ENCODE measurements at places on chromosomes 6 and 20. TPM values are rescaled to one million over a fixed set of nuclear protein-coding genes. Genes with fewer than 3 reads are reported as not detected.

Gene FABP7
- 0.63 TPM for total RNA-seq

Gene DLL1
- total RNA-seq, result 5.9 TPM

Gene CLPSL2
- total RNA-seq, result not detected

Gene GTPBP2
- total RNA-seq, result 36.3 TPM

Gene RPL7L1
- 96.9 TPM for total RNA-seq

Gene HLA-DRB5
- total RNA-seq, result 3.8 TPM

Gene BTN1A1
- total RNA-seq, result 0.16 TPM

Gene MACROD2
- 28.2 TPM for total RNA-seq

Gene LRRC73
- not detected for total RNA-seq

Gene HLA-DOA
- 2.7 TPM for total RNA-seq

Gene PNLDC1
- total RNA-seq, result not detected

Gene SYNCRIP
- total RNA-seq, result 111 TPM

Gene CFAP61
- 0.32 TPM for total RNA-seq

Gene KCNB1
- total RNA-seq, result 3.5 TPM

Gene RAB44
- 0.26 TPM for total RNA-seq

Gene SIRPB2
- 1.2 TPM for total RNA-seq

Gene SLC35D3
- total RNA-seq, result 0.16 TPM

Gene GPX6
- total RNA-seq, result not detected

Gene ARMH2
- not detected for total RNA-seq

Gene OR2H1
- not detected for total RNA-seq

Gene SOX18
- total RNA-seq, result 4.5 TPM

Gene PRDM13
- total RNA-seq, result not detected

Gene ELOVL4
- total RNA-seq, result 9.3 TPM

Gene CLIC1
- total RNA-seq, result 200 TPM

Gene GSTA2
- not detected for total RNA-seq

Gene SCUBE3
- 3.9 TPM for total RNA-seq

Gene TRIM38
- 13.4 TPM for total RNA-seq

Gene OR2H2
- not detected for total RNA-seq

Gene CRISP1
- total RNA-seq, result not detected

Gene GZF1
- 14.1 TPM for total RNA-seq

Gene BPIFB2
- not detected for total RNA-seq

Gene KCNQ2
- 2.1 TPM for total RNA-seq

Gene HM13
- total RNA-seq, result 48.8 TPM

Gene FRK
- total RNA-seq, result 7.3 TPM

All from urinary bladder (tissue), 4 donors.